ENCODE measurements at places on chromosomes 4 and X.

- no peak for DNase-seq
Measured at GRCh38 chr4:185179488-185179887, 24.3 kb downstream of the CFAP97 start.

- DNase-seq: peak; percentile 17
Measured at GRCh38 chrX:100895365-100896075, 21.4 kb upstream of the NOX1 start.

DNA sequence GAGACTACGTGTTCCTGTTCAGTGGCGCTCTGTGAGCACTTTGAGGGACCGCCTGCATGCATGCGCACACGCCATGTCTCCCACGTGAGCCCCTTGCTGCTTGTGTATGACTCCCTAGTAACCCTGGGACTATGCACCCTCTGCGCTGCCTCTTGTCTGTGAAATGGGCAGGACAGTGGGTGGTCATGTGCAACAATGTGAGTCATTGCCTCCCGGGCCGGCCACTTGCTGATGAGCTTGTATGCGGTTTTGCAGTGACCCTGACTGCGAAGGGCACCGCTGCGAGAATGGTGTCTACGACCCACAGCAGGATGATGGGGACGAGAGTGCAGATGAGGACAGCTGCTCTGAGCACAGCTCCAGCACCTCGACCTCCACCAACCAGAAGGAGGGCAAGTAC is 61.4 kb downstream of the TNIP2 start:
- DNase-seq: no peak

- DNase-seq: no peak
Measured at GRCh38 chrX:37746218-37746941, 33.5 kb upstream of the CYBB start.

DNA sequence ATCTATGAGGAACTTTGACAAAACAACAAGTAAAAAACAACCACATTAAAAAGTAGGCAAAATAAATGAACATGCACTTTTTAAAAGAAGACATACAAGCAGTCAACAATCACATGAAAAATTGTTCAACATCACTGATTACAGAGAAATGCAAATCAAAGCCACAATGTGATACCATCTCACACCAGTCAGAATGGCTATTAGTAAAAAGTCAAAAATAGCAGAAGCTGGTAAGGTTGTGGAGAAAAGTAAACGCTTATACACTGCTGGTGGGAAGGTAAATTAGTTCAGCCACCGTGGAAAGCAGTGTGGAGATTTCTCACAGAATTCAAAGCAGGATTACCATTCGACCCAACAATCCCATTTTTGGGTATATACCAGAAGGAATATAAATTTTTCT is 17.0 kb upstream of the LNX1 start:
- no peak for DNase-seq

DNA sequence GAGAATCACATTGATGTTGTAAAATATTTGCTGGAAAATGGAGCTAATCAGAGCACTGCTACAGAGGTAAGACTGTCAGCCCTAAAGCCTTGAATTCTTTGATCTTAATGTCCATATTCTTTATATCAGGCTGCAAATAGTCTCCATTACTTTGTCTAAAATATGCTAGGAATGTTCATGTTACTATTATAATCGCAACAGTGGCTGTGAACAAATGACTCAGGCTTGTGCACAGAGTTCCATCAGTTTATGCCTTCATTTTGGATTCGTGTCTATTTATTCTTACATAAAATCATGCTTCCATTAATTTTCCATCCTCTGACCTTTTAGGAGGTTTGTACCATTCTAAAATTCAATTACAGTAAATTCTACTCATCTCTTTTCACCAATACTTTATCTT is 182.7 kb downstream of the ANK2 start:
- DNase-seq: peak; percentile 58

- peak; percentile 73 for DNase-seq
Measured at GRCh38 chrX:74535408-74536151, 78.8 kb downstream of the RLIM start.

GRCh38 chr4:123397144-123398065 is 810 bp downstream of the SPRY1 start:
- peak; percentile 33 for DNase-seq

DNA sequence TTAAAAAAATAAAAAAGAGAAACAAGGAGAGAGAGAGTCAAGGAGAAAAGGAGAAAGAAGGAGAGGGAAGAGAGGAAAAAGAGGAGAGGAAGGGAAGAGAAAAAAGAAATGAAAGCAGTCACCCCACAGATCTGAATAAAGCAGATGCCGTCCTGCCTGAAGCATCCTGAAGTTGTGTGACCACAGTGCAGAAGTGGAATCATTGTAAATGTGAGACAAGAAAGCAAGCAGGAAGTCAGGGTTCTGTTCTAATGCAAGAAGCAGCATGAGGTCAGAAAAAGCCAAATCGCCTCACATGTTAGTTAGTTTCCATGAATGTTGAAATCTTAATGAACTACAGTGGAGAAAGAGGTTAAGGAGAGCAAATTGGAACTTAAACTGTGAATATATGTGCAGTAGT is 692.5 kb downstream of the CENPC start:
- no peak for DNase-seq

GRCh38 chr4:182513587-182514291 is 270.5 kb downstream of the TENM3 start:
- DNase-seq: no peak

- DNase-seq: no peak
Measured at GRCh38 chr4:7311205-7311604, 118.9 kb downstream of the SORCS2 start.

DNA sequence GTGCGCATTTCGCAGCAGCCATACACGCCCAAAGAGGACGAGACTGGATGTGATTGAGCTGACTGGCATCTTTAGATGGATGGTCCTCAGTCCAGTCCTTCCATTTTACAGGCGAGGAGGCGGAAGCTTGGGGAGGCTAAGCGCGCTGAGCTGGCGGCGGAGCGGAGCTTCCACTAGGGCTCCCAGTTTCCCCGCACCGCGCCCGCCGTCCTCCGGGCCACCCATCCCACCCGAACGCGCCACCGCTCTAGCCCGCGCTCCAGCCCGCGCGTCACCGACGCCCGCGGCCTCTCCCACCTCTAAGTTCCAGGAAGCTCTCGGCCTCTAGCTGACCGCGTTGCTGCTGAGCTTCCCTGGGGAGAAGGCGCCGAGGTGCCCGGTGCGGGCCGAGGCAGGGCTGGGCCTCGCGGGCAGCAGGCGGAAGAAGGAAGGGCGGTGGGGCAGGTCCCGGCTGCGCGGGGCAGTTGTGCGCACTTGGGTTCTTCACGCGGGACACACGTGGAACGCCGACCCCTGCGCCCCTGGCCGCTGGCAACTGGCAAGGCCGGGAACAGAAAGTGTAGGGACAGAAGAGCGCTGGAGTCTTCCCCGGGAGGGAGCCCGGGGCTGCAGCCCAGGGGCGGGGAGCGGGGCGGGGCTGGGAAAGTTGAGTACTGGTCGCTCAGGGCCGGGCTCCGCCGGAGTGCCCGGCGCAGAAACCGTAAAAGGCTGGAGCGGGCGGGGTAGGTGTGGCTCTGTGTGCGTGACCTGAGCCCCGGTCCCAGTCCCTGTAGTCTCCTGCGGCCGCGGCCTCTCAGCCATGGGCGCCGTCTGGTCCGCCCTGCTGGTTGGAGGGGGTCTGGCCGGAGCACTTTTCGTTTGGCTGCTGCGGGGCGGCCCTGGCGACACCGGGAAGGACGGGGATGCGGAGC is at the start of gene STBD1:
Gene STBD1, plus strand, starts transcription at position 763 of the 911 bp plus-strand sequence. Its CDS starts 37 bp downstream, at position 800.
- DNase-seq: peak; percentile 64

DNA sequence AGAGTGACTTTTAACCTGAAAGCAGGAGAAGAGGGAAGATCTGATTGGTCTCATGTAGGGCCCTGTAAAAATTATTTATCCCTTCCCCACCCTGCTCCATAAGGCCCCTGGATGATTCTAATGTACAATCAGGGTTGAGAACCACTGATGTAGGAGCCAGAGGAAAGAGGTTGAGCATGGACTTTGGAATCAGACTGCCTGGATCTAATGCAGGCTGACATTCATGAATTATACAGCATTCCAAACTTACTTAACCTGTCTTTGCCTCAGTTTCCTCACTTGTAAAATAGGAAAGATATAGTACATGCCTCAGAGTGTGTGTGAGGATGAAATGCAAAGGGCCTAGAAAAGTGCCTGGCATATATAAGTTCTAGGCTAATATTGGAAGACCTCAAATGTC is 47.0 kb downstream of the STX18 start:
- no peak for DNase-seq

GRCh38 chr4:103397541-103397940 is 199.4 kb upstream of the CENPE start:
- no peak for DNase-seq

DNA sequence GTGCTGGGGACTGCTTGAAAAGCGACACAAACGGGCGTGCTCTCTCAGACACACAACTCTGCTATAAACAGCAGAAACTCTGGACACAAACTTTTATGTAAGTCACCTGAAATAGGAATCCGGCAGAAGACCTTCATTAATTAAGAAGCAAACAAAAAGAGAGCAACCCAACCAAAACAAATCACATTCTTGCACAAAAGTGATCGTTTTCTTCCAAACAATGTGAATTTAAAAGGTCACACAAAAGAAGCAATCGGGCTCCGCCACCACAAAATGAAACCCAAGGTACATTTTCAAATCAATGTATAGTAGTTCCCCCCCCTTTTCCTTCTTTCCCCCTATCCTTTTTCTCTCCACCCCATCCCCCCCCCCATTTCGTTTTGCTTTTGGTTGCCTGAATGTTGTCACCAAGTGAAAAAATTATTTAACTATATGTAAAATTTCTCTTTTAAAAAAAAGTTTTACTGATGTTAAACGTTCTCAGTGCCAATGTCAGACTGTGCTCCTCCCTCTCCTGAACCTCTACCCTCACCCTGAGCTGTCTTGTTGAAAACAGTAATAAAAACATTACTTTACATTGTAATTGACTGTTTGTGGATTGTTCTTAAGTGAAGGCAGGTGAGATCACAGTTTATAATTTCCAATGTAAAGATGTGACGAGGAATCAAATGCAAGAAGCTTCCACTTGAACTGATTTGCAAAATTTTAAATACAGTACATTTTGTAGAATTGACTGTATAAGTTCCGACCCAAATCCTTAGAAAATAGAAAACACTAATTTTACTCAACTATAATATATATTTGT is 2.4 kb downstream of the MAB21L2 start:
- DNase-seq: no peak

DNA sequence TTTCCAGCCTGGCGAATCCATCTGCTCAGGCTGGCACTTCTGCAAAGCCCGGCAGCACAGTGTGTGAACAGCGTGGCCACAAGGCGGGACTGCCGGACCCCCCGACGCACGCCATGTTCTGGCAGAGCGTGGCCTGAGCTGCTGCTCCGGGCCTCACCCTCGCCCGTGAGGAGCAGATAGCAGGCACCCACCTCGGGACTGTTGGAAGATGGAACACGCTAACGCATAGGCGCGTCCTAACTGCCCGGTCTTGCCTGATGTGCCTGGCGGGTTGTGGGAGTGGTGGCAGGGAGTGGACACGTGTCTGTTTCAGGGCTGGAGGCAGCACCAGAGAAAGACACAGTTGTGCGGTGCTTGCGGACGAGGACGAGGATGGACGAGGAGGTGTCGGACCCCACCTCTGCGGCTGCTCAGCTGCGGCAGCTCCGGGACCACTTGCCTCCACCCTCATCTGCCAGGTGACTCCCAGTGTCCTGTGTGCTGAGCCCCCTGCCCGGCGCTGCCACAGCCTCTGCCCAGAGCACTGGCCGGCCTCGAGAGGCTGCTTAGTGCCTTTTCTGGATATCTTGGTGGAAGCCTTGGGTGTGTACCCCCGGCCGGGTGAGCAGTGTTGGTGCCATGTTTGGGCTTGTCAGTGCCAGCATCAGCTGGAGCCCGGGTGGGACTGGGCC is 28.2 kb downstream of the UVSSA start:
- no peak for DNase-seq

DNA sequence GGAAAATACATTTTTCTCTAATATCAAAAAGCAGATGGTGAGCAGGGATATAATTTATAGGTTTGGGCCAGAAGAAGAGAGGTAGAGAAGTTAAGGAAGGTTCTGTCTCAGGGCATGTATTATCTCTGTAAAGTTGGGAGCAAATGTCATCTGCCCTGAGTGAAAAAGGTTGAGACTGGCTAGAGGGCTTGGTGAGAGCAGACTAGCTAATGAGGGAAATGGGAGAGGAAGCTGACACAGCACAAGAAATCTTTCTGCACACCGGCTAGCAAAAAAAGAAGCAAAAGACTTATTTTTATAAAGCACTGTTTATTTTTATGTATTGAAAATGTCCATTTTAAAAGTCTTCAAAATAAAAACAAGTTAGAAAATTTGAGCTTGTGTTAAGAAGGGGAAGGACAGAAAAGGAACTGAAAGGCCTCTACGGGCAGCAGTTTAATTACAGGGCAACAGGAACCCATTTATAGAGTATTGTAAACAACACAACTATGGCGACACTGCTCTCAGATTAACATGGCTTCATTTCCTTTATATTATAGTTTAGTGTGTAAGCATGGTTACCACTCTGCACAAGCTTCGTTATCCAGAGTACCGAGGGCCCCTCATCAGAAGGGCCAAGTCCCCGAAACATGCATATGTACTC is 17.4 kb downstream of the CD40LG start:
- DNase-seq: no peak

DNA sequence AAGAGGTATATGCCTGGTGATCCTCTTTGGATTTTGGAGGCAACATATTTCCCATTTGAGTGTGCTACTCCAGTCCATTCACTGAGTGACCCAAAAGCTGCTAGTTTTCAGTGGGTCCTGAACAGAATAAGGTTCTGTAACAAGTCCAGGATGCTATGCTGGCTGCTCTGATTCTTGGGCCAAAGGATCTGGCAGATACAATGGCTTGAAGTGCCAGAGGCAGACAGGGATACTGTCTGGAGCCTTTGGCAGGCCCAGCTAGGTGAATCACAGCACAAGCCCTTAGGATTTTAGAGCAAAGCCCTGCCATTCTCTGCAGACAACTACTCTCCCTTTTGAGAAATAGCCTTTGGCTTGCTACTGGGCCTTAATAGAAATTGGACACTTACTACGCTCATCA is 40.6 kb downstream of the DCHS2 start:
- no peak for DNase-seq

DNA sequence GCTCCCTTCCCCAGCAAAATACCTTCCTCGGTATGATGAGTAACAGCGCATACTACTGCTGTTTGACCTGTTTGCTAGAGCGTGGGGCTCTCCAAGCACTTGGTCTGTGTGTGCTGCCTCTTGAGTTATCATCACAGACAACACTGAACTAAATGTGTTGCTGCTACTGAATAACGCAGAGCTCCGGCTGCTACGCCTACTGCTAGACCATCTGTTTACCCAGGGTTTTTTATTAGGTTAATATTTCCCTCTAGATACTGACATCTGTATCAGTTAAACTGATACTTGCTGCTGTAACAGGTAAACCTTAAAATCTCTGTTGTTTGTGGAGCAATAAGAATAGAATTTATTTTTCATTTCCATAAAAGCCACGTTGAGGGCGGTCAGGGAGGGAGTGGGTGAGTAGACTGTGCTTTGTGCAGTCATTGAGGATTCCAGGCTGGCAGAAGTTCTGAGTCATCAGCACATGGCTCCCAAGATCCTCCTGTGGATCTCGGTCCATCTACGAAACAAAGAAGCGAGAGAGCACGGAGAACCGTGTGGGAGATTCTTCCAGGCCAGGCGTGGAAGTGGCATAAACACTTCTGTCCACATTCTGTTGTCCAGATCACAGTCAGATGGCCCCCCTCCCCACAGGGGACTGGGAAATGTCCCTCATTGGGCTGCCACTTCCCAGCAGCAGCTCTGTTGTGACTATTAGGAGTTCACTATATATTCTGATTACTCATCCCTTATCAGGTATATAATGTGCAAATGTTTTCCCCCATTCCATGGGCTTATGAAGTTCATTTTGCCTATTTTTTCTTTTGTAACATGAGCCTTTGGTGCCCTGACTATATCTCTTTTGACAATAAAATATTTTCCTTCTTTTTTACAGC is 14.1 kb downstream of the GRK4 start:
- DNase-seq: peak; percentile 35

GRCh38 chrX:129540068-129540653 is at the start of gene OCRL:
OCRL (plus strand) TSS chrX:129540259; CDS start chrX:129540440, 181 bp downstream.
- DNase-seq: peak; percentile 57

Data from fibroblast of skin of abdomen (primary cell).